ENCODE measurements at places on chromosomes 12 and 14. TPM values are rescaled to one million over a fixed set of nuclear protein-coding genes. Genes with fewer than 3 reads are reported as not detected.

- H3K36me3 ChIP-seq = no peaks in the 10 kb centered on the region
- no peak overlapping the region for H3K4me3 ChIP-seq
- H3K27ac ChIP-seq = no peak overlapping the region
- H3K27me3 ChIP-seq = no peaks in the 10 kb centered on the region
Observed at GRCh38 chr12:111978545-111978944, 34.4 kb downstream of the TMEM116 start.

GRCh38 chr12:93757792-93758694 lies 80.9 kb downstream of the CRADD start:
- no peaks in the 10 kb centered on the region for H3K27me3 ChIP-seq
- no peak for DNase-seq
- no peaks in the 10 kb centered on the region for H3K36me3 ChIP-seq
- H3K27ac ChIP-seq = no peak overlapping the region

DNA sequence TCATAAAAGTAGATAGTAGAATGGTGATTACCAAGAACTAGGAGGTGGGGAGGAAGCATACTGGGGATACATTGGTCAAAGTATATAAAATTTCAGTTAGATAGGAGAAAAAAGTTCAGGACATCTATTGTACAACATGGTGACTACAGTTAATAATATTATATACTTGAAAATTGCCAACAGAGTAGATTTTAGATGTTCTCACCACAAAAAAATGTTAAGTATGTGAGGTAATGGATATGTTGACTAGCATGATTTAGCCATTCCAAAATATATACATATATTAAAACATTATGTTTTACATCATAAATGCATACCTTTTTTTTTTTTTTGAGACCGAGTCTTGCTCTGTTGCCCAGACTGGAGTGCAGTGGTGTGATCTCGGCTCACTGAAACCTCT lies 31.0 kb downstream of the TMEM116 start:
- no peaks in the 10 kb centered on the region for H3K36me3 ChIP-seq
- H3K27ac ChIP-seq = no peak overlapping the region
- no peaks in the 10 kb centered on the region for H3K27me3 ChIP-seq
- DNase-seq = no peak
- H3K4me3 ChIP-seq = no peak overlapping the region

- H3K36me3 ChIP-seq = no peaks in the 10 kb centered on the region
- DNase-seq = no peak
- H3K27me3 ChIP-seq = no peaks in the 10 kb centered on the region
Observed at GRCh38 chr14:27075503-27075902, 477.7 kb upstream of the NOVA1 start.

DNA sequence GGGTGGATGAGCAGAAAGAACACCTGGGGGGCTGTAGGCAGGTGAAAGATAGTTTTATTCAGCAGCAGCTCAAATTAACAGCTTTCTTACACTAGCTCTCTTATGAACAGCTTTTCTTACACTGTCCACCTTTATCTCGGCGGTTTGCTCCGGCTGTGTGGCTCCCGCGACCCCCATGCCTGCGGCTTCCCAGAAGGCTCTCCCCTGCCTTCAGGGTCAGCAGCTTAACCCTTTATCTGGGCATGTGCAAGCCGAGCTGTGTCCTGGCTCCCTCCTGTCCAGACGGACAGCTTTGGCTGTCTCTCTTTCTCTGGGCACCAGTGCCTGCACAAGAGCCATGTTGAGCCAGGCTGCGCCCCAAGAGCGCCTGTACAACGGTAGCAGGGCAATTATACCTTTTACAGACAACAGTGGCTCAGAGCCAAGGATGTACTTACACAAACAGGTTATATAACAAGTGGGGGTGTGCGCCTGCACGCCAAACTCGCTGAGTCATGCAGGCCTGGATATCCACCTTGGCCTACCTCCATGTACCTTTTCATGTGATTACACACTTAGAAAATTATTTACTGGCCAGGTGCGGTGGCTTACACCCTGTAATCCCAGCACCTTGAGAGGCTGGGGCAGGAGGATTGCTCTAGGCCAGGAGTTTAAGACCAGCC lies 28.5 kb upstream of the KLHL42 start:
- H3K36me3 ChIP-seq = peaks cover 33% of the 10 kb centered on the region
- DNase-seq = no peak
- no peaks in the 10 kb centered on the region for H3K27me3 ChIP-seq
- H3K4me3 ChIP-seq = no peak overlapping the region

The PAX9 gene
- not detected for total RNA-seq

The TPH2 gene
- not detected for total RNA-seq

- H3K4me3 ChIP-seq = no peak overlapping the region
- H3K27me3 ChIP-seq = no peaks in the 10 kb centered on the region
- peaks cover 9% of the 10 kb centered on the region for H3K4me1 ChIP-seq
- no peaks in the 10 kb centered on the region for H3K36me3 ChIP-seq
- H3K27ac ChIP-seq = no peak overlapping the region
Observed at GRCh38 chr12:30000401-30000800, 216.7 kb upstream of the TMTC1 start.

Measured in SJCRH30 (cell line).